ENCODE measurements at places on chromosomes 3 and 15.

GRCh38 chr15:70853973-70854665 is at the start of gene LARP6:
Gene LARP6 (minus strand): TSS chr15:70854157. CDS start chr15:70854088, 69 bp downstream.
- no peak for DNase-seq

- peak; percentile 76 for DNase-seq
These were observed 8.3 kb downstream of the ANKRD63 start for GRCh38 chr15:40274350-40275274.

DNA sequence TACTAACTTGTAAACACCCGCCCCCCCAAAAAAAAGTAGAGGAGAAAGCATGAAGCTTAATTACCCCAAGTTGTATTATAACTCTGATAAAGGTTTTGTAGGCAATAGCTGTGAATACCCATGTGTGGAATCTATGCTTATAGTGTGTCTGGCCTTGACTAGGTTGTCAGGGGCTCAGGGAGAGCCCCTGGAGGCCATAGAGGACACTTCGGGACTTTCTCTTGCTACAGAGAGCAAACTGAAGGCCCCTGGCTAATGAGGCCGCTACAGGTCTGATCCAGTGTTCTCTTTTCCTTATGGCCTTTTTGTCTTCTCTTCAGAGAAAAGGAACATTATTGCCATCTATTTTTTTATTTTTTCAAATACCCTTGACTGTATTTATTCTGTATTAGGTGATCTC is 19.1 kb upstream of the SCAANT1 start:
- peak; percentile 3 for DNase-seq

GRCh38 chr3:123493912-123494311 is 45.0 kb upstream of the ADCY5 start:
- DNase-seq = no peak

GRCh38 chr3:197216169-197216860 is 82.1 kb downstream of the DLG1 start:
- no peak for DNase-seq
